Activated naive CD4-positive, alpha-beta T cell treated with anti-CD3 and anti-CD28 coated beads for 36 hours (primary cell): ENCODE measurements at places on chromosomes 11 and 22. TPM values are rescaled to one million over a fixed set of nuclear protein-coding genes. Genes with fewer than 3 reads are reported as not detected.

GRCh38 chr22:35148866-35149548 lies 83.0 kb downstream of the ISX start:
- no peak for DNase-seq
- H3K4me1 ChIP-seq, result peaks cover 2% of the 10 kb centered on the region
- no peaks in the 10 kb centered on the region for H3K36me3 ChIP-seq
- no peak overlapping the region for H3K4me3 ChIP-seq
- H3K27ac ChIP-seq, result no peak overlapping the region

- H3K36me3 ChIP-seq, result no peaks in the 10 kb centered on the region
- no peak for DNase-seq
- H3K4me1 ChIP-seq, result no peaks in the 10 kb centered on the region
- H3K27me3 ChIP-seq, result peaks cover 26% of the 10 kb centered on the region
- no peak overlapping the region for H3K4me3 ChIP-seq
- H3K27ac ChIP-seq, result no peak overlapping the region
Observed at GRCh38 chr22:27348634-27349033, 452.9 kb downstream of the MN1 start.

- no peak overlapping the region for H3K27ac ChIP-seq
- H3K27me3 ChIP-seq, result peaks cover 12% of the 10 kb centered on the region
- no peak for DNase-seq
- H3K4me3 ChIP-seq, result no peak overlapping the region
Observed at GRCh38 chr22:27135031-27135981, 477.9 kb downstream of the MIAT start.

DNA sequence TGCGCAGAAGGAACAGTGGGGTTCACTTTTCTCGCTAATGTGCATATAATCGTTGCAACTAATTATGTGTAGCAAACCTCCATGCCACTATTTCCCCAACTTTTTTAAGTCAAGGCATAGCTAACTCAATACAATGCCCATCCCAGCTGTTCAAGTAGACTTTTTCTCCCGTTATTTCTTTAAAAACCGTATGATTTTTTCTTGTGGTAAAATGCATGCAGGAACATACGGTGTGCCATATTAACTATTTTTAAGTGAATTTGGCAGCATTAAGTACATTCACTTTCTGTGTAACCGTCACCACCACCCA lies 2.8 kb upstream of the DUSP8 start:
- no peaks in the 10 kb centered on the region for H3K36me3 ChIP-seq
- H3K4me3 ChIP-seq, result no peak overlapping the region
- H3K4me1 ChIP-seq, result peaks cover 16% of the 10 kb centered on the region
- no peak overlapping the region for H3K27ac ChIP-seq
- no peak for DNase-seq

DNA sequence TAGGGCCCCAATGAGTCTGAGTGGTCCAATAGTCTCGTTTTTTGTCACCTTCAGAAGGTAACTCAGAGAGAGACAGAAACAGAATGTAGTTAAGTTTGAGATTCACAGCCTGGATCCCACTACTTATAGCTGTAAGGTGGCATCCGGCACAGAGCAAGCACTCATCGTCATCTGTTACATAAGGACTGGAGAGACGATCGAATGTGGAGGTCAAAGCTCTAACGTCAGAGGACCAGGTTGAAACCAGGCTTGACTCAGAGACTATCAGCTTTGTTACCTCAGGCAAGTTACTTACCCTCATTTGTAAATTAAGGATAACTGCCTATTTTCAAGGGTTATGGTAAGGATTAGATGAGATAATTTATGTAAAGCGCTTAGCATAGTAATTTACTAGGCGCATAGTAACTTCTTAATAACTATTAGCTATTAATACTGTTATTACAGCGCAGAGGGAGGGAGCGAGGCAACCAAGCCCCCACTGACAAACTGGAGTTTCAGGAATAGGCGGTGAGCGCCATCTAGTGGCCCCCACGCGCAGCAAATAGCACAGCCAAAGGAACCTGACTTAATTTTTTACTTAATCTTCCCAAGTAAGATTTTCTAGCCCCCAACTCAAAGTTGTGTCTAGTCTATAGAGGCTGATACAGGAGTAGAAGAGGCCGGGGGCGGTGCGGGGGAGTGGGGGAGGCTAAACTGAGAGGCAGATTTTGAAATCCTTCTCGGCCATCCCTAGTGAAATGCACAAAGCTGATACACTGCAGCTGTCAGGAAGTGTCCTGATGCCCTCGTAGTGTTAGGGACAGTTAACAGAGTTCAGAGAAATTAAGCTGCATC lies 29.0 kb upstream of the API5 start:
- H3K4me1 ChIP-seq, result no peaks in the 10 kb centered on the region
- H3K36me3 ChIP-seq, result no peaks in the 10 kb centered on the region
- no peak overlapping the region for H3K4me3 ChIP-seq
- peak; percentile 52 for DNase-seq
- H3K27me3 ChIP-seq, result peaks cover 5% of the 10 kb centered on the region

KIF18A gene
- 36.5 TPM for total RNA-seq

GALNT18 gene
- 4.7 TPM for total RNA-seq
